ENCODE measurements at places on chromosomes 6 and 20.

DNA sequence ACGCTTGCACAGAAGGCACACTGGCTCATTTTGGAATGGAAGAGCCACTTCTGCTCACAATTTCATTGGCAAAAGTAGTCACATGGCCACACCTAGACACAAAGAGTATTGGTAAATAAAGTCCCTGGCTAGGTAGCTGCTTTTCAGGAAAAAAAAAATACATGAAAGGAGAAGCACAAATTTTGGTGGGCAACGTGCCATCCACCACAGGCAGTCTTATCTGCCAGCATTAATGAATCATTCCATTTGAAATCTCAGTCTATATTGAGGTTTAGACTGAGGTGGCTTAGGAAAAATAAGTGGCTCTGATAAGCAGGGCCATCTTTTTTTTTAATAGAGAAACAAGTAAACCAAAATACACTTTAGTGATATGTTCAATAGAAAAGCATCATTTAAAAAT, 44.3 kb downstream of the ADGRB3 start:
- DNase-seq = no peak

- peak; percentile 88 for DNase-seq
These were observed 155.8 kb downstream of the TSHZ2 start for GRCh38 chr20:53128004-53128403.

DNA sequence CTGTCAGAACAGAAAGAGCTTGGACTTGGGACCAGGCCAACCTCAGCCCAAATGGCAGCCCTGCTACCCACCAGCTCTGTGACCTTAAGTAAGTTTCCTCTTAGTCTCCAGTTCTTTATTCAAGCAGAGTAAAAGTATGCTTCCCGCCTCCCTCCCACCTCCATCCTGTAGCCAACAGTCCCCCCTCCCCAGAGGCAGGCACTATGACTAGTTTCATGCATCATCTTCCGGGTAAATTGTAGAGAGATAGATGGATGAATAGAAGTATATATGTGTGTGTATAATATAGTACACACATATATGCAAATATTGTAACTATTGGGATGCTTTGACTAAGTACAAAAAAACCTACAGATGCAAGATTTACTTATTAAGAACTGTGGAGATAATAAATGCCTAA, 39.5 kb upstream of the B4GALT5 start:
- DNase-seq = peak; percentile 10

- no peak for DNase-seq
These were observed 593.0 kb downstream of the FRK start for GRCh38 chr6:115467726-115468125.

- DNase-seq = peak; percentile 60
These were observed 9.3 kb downstream of the ECT2L start for GRCh38 chr6:138805016-138805765.

DNA sequence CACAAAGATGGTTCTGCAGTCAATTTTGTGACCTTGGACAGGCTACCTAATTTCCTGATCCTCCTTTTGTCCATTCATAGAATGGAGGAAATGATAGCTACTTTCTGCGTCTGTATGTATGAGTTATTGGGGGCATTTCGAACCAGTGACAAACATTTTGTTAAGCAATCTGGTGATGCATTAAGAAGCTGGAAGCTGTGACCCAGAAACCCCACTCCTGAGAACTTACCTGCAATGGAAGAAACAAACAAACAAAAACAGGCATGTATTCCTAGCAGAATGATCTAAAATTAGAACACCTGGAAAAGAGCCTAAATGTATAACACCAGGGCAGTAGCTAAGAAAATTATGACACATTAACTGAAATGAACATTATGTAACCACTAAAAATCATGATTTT, 33.4 kb upstream of the PRND start:
- DNase-seq = no peak

- no peak for DNase-seq
These were observed 8.5 kb upstream of the PBOV1 start for GRCh38 chr6:138226700-138227315.

GRCh38 chr6:133170602-133171001, 70.6 kb upstream of the EYA4 start:
- DNase-seq = peak; percentile 3

DNA sequence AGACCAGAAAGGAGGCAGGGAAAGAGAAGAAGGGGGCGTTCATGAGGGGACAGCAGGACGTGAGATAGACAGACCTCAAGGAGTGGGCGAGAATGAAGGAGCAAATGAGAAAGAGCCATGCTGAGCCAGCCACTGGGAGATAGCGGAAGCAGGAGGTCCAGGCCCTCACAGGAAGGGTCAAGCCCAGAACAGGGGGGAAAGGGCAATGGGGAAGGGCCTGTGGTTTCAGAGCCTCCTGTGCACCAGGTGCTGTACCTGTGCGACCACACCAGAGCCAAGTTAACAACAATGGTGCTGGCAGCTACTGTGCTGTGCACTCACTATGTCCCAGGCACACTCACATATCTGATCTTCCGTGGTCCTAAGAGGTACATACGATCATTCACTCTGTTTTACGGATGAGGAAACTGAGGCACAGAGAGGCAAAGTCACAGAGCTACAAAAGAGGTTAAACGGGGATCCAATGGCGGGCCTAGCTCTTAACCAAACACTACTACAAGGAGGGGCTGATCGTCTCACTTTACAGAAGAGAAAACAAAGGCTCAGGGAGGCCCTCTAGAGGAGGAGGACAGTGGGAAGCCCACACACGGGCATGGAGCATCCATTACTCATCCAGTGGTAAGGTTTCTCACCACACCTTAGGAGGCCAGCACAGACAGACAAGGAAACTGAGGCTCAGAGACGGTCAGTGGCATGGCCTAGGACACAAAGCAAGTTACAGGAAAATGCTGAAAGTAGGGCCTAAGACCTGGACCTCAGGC, 129.1 kb downstream of the PREX1 start:
- DNase-seq = no peak

DNA sequence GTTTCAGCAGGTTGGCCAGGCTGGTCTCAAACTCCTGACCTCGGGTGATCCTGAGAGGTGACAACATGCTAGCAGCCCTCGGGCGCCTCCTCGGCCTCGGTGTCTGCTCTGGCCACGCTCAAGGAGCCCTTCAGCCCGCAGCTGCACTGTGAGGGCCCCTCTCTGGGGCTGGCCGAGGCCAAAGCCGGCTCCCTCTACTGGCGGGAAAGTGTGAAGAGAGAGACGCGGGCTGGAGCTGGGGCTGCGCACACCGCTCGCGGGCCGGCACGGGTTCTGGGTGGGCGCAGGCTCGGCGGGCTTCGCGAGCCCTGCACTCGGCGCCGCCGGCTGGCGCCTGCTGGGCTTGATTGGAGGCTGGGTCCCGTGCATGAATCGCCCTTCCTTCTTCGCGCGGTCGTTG, 80.8 kb upstream of the RBM24 start:
- peak; percentile 15 for DNase-seq

DNA sequence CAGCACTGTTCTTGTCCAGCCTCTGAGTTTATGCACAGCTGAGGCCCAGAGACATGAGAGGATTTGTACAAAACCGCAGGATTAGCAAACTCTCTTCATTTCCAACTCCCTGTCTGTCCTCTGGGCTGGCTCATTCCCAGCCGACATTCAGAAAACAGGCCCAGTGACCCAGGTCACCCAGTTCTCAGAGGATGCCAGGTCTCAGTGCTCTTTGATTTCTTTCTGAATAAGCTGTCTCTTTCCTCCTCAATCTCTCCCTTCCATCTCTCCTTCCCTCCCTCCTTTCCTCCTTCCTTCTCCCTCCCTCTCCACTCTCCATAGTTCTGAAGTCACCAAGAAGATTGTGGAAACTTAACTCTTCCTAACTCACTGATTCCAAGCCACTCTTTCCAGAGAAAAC, 372.7 kb upstream of the SULF2 start:
- DNase-seq = no peak
